AG04449 (cell line): ENCODE measurements at places on chromosomes 11 and 22.

- no peak for DNase-seq
Observed at GRCh38 chr11:114109206-114110090, 49.9 kb downstream of the ZBTB16 start.

DNA sequence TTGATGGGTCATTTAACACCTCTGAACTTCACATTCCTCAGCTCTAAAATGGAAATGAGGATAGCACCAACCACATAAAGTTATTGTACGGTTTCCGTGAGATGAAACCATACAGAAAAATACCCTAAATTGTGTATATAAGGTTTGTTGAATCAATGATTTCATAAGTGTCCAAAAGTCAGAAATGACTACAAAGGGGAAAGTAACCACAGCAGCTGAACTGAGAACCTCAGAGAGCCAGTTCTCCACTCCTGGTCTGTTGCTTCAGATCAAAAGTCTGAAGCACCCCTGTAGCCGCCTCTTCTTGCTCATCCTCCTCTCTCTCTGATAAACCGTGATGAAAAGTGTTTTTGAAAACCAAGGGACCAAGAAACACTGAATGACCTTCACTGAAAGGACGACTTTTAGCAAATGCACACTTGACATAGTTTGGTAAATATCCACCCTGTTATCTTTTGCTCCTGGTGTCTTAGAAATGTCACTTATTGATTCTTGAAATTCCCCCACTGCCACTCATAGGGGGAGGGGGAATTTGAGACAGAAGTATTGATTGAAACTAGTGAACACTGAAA is 194.5 kb downstream of the NAV2 start:
- no peak for DNase-seq

- no peak for DNase-seq
Observed at GRCh38 chr11:13116491-13116890, 107.4 kb downstream of the RASSF10 start.

GRCh38 chr11:128704517-128704916 is 10.6 kb downstream of the FLI1 start:
- DNase-seq: no peak

GRCh38 chr11:24636291-24636629 is 139.4 kb downstream of the LUZP2 start:
- DNase-seq: no peak

- DNase-seq: no peak
Observed at GRCh38 chr11:12116425-12117032, 6.1 kb downstream of the MICAL2 start.

DNA sequence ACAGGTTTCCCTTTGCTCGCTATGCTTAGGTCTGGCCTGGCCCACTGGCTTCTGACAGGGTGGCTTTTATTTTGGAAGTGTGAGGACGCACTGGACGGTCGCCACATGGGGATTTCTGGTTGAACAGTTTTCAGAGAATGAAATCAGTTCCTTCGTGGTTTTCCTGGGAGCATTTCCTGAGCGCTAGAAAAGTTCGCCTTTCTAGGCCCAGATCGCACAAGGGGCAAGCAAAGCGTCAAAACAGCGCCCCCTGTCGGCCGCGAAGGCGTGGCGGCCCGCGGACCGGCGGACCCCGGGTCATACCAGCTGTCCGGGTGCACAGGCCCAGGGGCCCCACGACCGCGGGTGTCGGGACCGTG is 12.7 kb upstream of the CYP2R1 start:
- no peak for DNase-seq

DNA sequence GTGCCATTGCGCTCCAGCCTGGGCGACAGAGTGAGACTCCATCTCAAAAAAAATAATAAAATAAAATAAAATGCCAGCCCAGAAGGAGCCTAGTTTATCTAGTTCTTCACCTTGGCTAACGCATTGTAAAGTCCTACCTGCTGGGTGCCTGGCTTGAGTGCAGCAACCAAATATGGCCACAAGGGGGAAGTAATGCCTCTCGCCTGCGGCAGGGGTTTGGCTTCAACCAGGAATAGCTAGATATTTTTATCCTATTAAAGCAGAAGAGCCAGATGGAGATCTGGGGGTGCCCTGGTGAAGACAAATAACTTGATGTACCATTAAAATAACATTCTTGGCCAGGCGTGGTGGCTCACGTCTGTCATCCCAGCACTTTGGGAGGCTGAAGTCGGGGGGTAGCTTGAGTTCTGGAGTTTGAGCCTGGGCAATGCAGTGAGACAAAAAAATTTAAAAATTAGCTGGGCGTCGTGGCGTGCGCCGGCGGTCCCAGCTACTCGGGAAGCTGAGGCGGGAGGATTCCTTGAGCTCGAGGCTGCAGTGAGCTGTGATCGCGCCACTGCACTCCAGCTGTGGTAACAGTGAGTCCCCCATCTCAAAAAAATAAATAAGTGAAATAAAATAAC is 20.6 kb upstream of the PLEKHB1 start:
- no peak for DNase-seq

DNA sequence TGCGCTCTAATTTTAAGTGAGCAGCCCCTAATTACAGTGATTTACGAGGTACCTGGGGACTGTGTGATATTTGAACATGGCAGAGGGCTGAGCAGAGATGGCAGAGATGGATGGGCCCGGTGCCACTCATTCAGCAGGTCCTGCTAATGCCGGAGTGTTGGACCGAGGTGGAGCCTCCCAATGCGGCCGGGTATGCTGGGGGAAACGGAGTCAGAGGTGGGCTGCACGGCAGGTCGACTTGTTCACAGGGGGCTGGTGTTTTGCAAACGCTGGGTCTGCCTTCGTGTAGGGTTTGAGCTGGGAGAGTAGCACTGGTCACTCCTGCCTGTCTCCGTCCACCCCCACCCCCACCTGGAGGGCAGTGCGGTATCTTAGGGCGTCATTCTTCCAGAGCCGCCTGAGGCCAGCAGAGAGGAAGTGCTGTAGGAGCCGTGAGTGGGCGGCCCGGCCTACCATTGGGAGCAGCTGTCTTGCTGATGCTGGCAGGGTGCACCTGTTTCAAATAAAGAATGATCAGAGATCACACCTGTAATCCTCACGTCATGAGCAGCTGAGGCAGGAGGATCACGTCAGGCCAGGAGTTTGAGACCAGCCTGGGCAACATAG is 122.6 kb downstream of the IGLL1 start:
- DNase-seq: no peak

- no peak for DNase-seq
Observed at GRCh38 chr22:49426098-49426497, 401.6 kb downstream of the BRD1 start.

DNA sequence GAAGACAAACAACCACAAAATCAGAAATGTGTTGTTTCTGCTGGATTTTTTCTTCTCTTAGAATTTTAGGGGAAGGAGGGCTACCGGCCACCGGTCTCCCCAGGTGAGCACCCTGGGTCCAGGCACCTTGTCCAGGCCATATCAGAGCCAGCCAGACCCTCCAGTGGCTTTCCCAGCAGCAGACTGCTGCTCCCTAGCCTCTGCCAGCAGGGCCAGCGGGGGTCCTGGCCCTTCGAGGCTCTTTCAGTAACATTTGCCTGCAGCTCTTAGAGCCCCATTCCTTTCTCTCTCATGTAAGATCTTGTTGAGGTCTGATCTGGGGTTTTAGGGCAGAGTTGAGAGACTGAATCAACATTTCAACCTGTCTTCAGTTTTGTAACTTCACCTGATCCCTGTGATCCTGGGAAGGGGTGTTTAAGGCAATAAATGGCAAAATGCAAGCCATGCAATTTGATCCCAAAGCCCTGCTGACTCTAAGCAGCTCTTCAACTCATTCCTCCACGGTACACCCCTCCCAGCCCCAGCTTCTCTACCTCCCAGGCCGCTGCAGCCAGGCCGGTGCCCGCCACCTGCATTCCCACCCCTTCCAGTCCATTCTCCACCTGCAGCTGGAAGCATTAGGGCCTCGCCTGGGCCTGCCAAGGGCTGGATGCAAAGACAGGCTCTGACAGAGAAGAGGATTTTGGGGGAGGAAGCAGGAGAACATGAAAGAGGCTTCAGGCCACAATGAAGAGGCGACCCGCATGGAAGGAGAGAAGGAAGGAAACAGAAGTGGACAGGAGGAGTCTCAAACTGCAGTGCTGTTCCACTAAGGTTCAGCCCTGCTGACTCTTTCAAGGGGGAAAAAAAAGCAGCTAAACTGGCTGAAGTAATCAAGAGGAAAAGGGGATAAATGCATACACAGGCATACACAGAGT is 113.0 kb upstream of the FGF3 start:
- DNase-seq: no peak

DNA sequence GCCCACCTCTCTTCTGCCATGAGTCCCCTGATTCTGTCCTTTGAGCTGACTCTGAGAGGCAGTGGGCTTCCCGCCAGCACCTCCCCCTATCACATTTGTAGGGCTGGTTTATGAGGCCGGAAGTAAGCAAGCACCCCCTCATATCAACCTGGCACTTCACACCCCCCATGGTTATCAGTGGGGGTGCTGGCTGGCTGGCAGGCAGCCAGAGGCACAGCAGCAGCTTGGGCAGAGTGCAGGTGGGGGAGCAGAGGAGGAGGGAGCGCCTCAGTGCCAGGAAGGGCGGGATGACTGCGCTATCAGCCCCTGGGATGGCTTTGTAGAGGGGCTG is 22.9 kb upstream of the CHRM4 start:
- DNase-seq: no peak
